ENCODE measurements at places on chromosomes 3 and 15.

- no peak for DNase-seq
Observed at GRCh38 chr3:55296030-55296429, 191.1 kb downstream of the WNT5A start.

DNA sequence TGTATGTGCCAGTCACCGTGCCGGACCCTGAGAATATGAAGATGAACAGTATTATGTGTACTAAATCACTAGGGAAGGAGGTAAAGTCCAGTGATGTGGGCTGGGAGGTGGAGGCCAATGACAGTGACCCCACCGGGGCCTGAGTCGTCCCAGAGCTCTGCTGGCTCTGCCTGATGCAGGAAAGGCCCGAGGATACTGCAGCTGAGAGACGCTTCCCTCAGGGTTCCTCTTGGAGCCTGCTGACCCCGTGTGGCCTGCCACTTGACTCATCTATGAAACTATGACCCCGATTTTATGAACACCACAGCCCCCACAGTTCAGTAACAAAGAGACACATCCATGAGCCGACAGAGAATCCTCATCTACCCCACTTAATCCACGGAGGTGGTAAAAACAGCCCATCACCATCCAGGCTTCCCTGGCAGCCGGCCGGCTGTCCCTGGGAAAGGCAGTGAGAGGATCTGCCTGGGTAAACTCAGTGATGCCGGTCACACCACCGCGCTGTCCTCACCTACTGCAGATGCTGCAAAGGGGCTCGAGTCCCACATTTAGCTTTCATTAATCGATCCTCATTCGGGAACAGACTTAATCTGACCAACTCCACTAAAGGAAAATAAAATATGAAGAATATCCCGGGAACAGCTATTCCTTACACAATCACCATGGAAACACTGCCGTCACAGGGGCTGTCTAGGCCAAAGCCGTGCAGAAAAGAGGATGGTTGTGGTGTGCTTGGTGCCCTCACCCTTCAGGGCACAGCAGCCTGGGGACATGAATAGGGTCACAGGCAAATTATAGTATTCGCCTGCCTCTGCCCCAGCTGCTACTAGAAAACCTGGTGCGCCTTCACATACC lies 82.9 kb downstream of the ARRDC4 start:
- DNase-seq: no peak

GRCh38 chr15:78370013-78370412 lies 29.9 kb downstream of the CRABP1 start:
- DNase-seq: no peak

- no peak for DNase-seq
Observed at GRCh38 chr15:91491101-91491950, 362.2 kb upstream of the SLCO3A1 start.

DNA sequence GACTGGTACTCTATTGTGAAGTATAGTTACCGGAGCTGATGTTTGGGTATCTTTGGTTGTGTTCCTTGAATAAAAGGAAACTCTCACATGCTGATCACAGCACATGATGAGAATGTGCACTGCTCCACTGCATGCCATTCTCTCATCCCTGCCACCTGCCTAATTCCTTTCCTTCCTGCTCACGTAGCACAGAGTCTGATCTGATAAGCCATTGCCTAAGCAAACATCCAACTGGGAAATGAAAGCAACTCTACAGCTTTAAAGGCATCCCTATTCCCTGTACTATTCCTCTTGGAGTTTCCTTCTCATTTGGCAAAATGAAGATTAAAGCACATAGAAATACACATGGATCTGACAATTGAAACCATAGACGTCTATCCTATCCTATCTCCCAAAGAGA lies 359.8 kb downstream of the C3orf38 start:
- no peak for DNase-seq

DNA sequence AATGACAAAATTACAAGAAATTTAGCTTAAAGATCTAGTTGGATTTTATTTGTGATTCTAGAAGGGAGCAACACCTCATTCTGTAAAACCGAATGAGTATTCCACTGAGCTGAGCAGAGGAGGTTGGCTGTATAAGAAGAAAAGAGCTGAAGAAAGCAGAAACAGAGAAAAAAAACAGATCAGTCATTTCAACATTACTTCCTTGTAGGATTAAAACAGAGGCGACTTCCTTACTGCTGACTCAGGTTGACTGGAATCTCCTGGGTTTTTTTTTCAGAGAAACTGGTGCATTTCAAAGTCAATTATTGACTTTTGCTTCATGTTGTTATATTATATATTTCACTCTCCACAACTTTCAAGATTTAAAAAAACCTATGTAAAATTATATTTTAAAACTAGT lies 368.1 kb upstream of the UBE2E2 start:
- DNase-seq: no peak

DNA sequence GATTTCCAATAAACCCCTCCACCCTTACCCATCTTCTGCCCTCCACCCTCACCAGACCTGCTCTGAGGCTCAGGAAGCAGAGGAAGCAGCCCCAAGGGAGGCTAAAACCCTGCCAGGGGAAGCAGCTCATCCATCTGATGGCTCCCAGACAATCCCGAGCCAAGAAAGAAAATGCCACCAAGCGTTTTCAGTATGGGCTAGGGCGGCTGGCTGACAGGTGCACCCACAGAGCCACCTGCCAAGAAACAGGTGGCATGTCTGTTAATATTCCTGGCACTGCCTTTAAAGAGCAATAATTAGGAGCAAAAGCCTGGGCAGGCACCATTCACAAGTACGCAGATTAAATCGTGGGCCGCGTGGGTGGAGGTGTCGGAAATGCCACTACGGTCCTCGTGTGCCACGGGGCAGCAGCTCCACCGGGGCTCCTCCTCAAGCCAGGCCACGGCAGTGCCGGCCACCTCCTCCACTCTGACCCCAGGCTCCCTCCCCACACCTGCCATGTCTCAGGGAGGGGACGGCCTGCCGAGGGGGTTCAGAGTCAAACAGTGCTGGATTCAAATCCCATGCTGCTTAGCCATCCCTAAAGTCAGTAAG lies 23.9 kb upstream of the GRIP2 start:
- peak; percentile 38 for DNase-seq

- DNase-seq: no peak
Observed at GRCh38 chr3:149489060-149489690, 14.7 kb downstream of the TM4SF4 start.

- DNase-seq: no peak
Observed at GRCh38 chr3:155026999-155027591, 53.0 kb upstream of the MME start.

DNA sequence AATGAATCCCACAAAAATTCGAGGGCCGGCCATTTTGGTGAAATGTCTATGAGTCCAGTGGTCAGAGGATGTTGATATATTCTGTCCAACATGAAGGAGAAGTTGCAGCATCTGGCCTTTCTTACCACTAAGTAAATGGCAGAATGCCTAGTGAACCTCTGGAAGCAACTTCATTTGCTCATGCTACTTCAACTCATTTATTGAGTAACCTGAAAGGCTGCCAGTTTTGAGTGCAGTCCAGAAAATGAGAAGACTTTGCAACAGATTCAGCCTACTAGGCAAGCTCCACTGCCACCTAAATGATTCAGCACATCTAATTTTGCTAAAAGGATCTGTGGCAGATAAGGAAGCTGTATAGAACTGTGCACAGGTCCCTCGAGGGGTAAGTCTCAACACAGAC lies 265.0 kb downstream of the OPA1 start:
- no peak for DNase-seq

- no peak for DNase-seq
Observed at GRCh38 chr3:42357335-42357734, 53.1 kb downstream of the LYZL4 start.

DNA sequence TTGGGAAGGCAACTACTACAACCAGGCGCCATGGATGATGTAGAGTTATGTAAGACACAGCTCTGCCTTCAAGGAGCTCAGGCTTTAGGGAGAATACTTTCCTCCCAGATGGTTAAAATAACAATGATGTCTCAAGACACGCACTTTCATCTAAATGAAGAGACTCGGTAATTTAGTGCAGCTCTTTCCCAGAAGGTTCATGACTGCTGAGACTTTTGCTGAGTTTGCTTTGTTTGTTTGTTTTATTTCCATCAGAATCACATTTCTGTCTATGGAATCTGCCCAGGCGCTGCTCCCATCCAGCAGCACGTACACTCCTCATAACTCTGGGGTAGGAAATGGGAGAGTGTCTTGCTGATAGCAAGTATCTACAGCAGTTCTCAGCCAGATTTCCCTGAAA lies 33.9 kb upstream of the MEX3B start:
- DNase-seq: no peak

DNA sequence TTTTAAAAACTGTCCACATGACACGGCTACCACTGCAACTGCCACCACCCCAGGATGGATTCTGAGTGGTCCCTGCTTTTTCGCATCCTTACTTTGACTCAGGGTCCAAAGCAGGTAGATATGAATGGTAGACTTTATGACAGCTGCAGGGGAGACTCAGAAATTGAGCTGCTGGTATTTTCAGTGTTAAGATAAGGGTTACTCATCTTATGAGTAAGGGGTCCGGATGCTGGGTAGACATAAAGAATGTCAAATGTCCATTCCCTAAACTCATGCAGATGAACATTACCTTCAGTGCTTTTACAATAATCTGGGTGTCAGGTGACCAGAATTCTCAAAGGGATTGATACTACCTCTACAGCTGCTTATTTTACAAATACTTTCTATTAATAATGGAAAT lies 25.9 kb upstream of the BBX start:
- no peak for DNase-seq

DNA sequence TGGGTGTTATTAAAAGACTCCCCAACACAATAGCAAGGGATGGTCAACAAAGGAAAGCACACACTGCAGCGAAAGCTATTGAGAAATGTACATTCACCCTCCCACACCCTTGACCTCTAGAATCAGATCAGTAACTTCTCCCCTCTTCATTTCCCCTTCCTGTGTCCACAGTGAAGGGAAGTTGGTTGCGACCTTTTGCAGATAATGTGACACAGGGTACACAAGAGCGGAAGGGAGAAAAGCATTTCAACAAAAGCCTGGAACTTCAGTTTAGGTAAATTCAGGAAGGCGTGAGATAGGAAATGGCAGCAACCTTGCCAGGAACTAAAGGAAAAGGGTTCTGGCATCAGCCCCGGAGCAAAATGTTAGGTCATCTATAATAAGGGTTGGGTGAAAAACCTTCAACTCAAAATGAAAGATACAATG lies 899.8 kb downstream of the MCTP2 start:
- no peak for DNase-seq

- DNase-seq: no peak
Observed at GRCh38 chr3:180175572-180175971, 138.8 kb upstream of the PEX5L start.

Measured in NCI-H2081 treated with DMSO at 0.1 percent for 48 hours (cell line).